IMR-90 (cell line): ENCODE measurements at places on chromosomes 7 and 10. TPM values are rescaled to one million over a fixed set of nuclear protein-coding genes. Genes with fewer than 3 reads are reported as not detected.
A peak's percentile ranks its signal among the peaks of the same experiment; 100 is the strongest.

GRCh38 chr7:82481499-82482097 is 38.0 kb upstream of the CACNA2D1 start:
- no peaks in the 10 kb centered on the region for H3K36me3 ChIP-seq
- H3K4me3 ChIP-seq: no peak overlapping the region
- H3K27me3 ChIP-seq: no peaks in the 10 kb centered on the region
- H3K4me1 ChIP-seq: no peaks in the 10 kb centered on the region
- no peak overlapping the region for H3K27ac ChIP-seq

GRCh38 chr7:99177165-99177564 is 30.8 kb downstream of the KPNA7 start:
- no peaks in the 10 kb centered on the region for H3K36me3 ChIP-seq
- H3K27ac ChIP-seq: no peak overlapping the region
- DNase-seq: no peak
- H3K27me3 ChIP-seq: peaks cover 29% of the 10 kb centered on the region
- H3K4me3 ChIP-seq: no peak overlapping the region

DNA sequence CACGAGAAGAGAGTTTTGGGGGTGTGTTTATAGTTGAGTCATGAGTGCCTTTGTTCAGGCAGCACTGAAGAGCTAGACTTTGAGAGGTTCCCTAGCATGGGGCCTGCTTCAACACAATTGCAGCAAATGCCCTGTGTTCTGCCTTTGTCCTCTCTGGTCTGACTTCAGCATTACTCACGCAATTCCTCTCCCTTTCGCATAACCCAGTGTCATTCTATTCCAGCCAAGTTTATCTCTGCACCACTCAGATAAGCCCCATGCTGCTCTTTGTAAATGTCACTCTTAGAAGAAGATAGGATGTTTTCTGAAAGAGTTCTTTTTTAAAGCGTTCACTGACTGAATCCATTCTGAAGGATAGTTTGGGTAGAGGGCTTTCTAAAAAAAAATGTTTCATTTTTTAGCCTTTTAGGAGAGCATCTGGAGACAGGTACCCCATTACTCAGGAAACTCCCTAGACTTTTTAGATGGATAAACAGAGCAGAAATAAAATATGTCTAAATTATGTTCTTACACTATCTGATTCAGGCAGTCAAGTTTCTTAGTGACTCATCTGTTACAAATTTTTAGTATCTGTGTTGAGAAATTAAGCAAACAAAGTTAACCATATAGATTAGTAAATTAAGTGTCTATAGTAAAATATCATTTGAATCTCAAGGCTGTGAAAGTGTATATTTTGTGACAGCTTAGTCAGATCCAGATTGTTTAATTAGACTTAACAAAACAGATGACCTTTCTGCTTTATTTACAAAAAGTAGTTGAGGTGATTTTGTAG is 318.5 kb downstream of the GPR158 start:
- no peaks in the 10 kb centered on the region for H3K4me1 ChIP-seq
- no peak overlapping the region for H3K27ac ChIP-seq
- peak; percentile 0 for DNase-seq
- H3K4me3 ChIP-seq: no peak overlapping the region
- no peaks in the 10 kb centered on the region for H3K27me3 ChIP-seq
- H3K36me3 ChIP-seq: no peaks in the 10 kb centered on the region

DNA sequence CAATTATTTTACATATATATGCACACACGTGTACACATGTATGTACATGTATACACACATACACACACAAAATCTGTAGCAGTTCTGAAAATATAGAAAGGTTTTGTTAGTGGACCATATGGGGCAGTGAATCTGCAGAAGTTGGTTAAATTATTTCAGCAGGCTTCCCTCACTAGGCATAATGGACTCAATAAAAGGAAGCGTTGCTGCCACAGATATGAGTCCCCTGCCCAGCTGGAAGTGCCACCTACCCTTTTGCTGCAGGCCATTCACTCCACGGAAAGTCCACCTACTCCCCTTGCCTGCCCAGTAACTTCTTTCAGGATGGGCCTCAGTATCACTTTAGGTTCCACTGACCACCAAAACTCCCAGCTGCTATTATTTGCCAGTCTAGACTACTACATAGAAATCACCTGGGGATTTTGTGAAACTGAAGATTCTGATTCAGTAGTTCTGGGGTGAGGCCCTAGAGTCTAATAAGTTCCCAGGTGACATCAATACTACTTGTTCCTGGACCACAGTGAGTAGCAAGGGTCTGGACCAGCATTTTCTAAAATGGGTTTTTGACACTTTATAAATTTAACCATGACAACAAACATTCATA is 29.3 kb upstream of the CROT start:
- H3K4me1 ChIP-seq: peaks cover 19% of the 10 kb centered on the region
- peak overlapping the region; percentile 92 for H3K27ac ChIP-seq
- no peaks in the 10 kb centered on the region for H3K27me3 ChIP-seq
- H3K4me3 ChIP-seq: no peak overlapping the region
- no peaks in the 10 kb centered on the region for H3K36me3 ChIP-seq
- no peak for DNase-seq

DNA sequence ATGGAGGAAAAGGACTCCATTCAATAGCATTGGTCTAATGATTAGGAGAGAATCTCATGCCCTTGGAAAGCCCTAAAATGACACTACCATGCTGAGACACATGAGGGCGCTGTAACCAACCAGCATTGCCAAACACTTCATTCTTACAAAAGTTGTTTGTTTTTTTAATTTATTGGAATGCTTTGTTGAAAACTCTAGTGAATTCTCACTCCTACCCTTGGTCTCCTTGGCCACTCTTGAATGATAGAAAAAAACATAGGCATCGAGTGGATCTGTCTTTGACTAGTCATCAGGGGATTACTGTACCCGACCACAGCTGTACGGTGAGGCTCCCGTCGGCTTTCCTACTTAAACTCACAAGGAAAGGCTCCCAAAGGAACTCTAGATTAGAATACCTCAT is 29.3 kb upstream of the ADD3 start:
- peak; percentile 57 for DNase-seq
- no peaks in the 10 kb centered on the region for H3K36me3 ChIP-seq
- H3K27ac ChIP-seq: no peak overlapping the region
- no peaks in the 10 kb centered on the region for H3K27me3 ChIP-seq

DNA sequence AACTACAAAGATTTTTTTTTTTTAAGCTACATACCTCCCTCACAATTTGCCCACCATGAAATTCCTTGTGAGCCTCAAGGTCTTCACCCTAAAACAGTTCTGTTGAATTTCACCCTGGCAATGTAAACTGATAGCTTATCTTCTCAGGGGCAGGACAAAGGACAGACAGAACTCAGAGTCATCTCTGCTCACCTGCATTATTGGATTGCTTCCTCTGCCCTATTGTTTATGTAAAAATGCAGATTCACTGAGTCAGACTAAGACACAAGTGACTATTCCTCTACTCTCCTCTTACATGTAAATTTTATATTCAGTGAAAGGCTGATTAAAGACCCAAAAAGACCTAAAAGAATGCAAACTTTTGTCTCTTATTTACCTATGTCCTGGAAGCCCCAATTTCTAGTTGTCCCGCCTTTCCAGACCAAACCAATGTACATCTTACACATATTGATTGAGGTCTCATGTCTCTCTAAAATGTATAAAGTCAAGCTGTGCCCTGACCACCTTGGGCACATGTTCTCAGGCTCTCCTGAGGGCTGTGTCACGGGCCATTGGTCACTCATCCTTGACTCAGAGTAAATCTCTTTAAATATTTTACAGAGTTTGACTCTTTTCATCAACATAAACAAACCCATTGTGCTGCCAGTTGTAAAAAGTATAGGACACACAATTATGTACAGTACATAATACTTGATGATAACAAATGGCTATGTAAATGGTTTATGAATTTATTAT is 440.2 kb downstream of the HTR7 start:
- no peak overlapping the region for H3K4me3 ChIP-seq
- H3K4me1 ChIP-seq: peaks cover 10% of the 10 kb centered on the region
- peak overlapping the region; percentile 39; the same call in 1 of the 2 replicates for H3K27ac ChIP-seq

PTF1A gene
- total RNA-seq: not detected in 2 replicates

DNA sequence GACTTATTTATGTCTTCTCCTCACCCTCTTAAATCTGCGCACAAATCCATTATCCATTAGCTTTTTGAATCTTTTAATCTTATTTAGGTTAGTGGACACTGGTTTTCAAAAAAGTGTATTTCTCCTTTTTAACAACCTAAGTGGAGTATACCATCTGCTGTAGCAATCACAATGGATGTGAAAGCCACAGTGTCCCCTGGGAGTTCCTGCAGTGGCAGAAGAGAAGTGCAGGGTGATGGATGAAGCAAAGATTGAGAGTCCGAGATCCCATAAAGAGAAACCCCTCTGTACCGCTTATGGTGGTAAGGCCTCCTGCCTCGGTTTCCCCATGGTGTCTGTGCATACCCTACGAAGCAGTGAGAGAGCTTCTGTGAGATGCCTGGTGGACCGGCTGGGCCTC is 236.4 kb downstream of the COBL start:
- no peaks in the 10 kb centered on the region for H3K4me1 ChIP-seq
- H3K36me3 ChIP-seq: no peaks in the 10 kb centered on the region
- no peak for DNase-seq
- no peak overlapping the region for H3K27ac ChIP-seq
- H3K27me3 ChIP-seq: peaks cover 23% of the 10 kb centered on the region

GRCh38 chr7:82327898-82328297 is 115.7 kb downstream of the CACNA2D1 start:
- DNase-seq: no peak
- H3K27me3 ChIP-seq: no peaks in the 10 kb centered on the region
- peaks cover 7% of the 10 kb centered on the region for H3K4me1 ChIP-seq
- H3K4me3 ChIP-seq: no peak overlapping the region
- no peak overlapping the region for H3K27ac ChIP-seq
- H3K36me3 ChIP-seq: no peaks in the 10 kb centered on the region

DNA sequence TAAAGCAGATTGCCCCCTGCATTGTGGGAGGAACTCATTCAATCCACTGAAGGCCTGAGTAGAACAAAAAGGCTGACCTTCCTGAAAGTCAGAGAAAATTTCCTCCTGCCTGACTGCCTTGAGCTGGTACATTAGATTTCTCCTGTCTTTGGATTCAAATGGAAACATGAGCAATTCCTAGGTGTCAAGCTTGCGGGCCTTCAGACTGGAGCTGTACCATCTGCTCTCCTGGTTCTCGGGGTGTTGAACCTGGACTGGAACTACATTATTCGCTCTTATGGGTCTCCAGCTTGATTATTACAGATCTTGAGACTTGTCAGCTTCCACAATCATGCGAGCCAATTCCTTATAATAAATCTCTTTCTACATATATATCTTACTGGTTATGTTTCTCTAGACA is 173.6 kb upstream of the STEAP4 start:
- no peak overlapping the region for H3K27ac ChIP-seq
- H3K4me1 ChIP-seq: no peaks in the 10 kb centered on the region
- DNase-seq: no peak
- no peaks in the 10 kb centered on the region for H3K27me3 ChIP-seq

GRCh38 chr10:62818426-62819011 is 2.4 kb upstream of the EGR2 start:
- no peak overlapping the region for H3K27ac ChIP-seq
- peaks cover 7% of the 10 kb centered on the region; the same call in 1 of the 2 replicates for H3K4me1 ChIP-seq
- H3K36me3 ChIP-seq: no peaks in the 10 kb centered on the region
- H3K4me3 ChIP-seq: peak overlapping the region; percentile 16
- peaks cover 50% of the 10 kb centered on the region for H3K27me3 ChIP-seq

DNA sequence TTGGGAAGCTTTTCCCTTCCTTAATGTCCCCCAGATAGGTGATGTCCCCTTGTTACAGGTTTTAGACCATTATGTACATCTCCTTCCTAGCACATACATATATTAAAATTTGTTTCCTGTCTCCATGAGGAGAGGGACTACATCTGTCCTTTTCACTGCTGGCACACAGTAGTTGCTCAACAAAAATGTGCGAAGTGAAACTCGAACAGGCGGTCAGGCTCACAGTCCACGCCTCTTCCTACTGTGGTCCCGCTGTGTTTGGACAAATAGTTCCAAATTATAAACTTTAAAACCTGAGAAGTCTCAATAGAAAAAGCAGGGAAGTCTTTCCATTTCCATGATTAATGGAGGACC is 1.2 kb upstream of the HHEX start:
- DNase-seq: no peak
- H3K27ac ChIP-seq: peak overlapping the region; percentile 48; the same call in 1 of the 2 replicates
- H3K27me3 ChIP-seq: no peaks in the 10 kb centered on the region
- peak overlapping the region; percentile 85 for H3K4me3 ChIP-seq
- peaks cover 10% of the 10 kb centered on the region for H3K4me1 ChIP-seq

GRCh38 chr10:85464336-85464735 is 902.3 kb downstream of the GRID1 start:
- H3K36me3 ChIP-seq: no peaks in the 10 kb centered on the region
- H3K27ac ChIP-seq: no peak overlapping the region
- H3K27me3 ChIP-seq: no peaks in the 10 kb centered on the region
- no peak for DNase-seq

GIMAP4 gene
- total RNA-seq: not detected in 2 replicates

NEURL1 gene
- total RNA-seq: 0.28 and 0.36 TPM in 2 replicates

FGL2 gene
- 0.56 and 1.3 TPM in 2 replicates for total RNA-seq

DNA sequence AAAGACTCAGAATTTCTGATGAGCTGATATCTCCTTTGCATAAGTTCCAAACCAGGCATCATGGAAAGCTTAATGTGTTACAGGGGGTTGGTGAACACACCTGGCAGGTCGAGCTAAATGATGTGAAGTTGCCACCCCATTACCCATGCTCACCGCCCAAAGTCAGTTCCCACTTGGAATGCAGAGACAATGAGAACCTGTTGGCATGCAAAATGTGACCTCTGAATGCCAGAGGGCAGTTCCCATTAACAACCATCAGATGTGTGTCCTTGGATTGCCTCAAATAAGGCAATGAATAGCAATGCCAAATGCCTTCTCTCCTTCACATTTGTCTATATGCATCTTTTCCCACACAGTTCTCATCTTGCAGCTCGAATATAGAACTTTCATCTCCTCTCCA is 190.7 kb downstream of the CDCA7L start:
- no peak overlapping the region for H3K27ac ChIP-seq
- no peaks in the 10 kb centered on the region for H3K27me3 ChIP-seq
- no peak overlapping the region for H3K4me3 ChIP-seq
- no peaks in the 10 kb centered on the region for H3K36me3 ChIP-seq
- H3K4me1 ChIP-seq: no peaks in the 10 kb centered on the region

DNA sequence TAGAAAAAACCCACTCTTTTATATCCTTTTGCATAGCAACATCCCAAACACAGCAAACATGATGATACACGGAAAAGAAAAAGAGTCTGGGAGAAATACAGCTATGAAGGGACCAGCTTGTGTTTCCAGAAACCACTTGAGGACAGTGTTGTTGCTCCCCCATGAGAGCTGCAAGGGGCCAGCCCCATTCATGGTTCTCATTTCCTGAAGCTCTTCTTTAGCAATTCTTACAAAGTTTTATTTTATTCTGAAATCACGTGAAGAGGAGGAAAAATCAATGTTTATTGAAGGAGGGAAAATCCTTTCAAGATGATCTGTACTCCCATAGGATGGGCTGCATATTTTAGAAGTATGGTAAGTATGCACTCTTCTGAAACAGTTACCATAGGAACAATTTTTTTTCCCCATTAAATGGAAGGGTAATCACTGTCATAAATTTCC is 17.5 kb upstream of the PRTFDC1 start:
- no peaks in the 10 kb centered on the region for H3K36me3 ChIP-seq
- no peaks in the 10 kb centered on the region; the same call in 1 of the 2 replicates for H3K27me3 ChIP-seq
- H3K4me1 ChIP-seq: no peaks in the 10 kb centered on the region

NME8 gene
- not detected in 2 replicates for total RNA-seq

DNA sequence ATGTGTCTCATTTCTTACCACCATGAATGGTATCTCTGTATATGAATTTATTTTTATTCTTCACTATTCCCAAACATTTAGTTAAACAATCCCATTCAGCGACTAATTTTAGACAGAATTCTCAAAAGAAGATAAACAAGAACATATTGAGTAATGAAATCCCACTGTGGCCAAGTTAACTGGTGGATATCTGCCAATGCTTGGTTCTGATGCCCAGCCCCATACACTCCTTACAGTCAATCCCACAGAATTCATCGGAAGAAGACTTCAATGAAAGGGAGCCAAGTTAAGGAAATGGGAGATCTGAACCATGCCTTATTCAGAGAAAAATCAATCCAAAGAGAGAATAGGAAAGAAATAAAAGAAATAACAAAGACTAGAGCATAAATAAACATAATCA is 518.0 kb downstream of the XPNPEP1 start:
- H3K36me3 ChIP-seq: no peaks in the 10 kb centered on the region
- no peaks in the 10 kb centered on the region for H3K4me1 ChIP-seq
- no peak for DNase-seq
